ENCODE measurements at places on chromosomes 2 and 18.

- DNase-seq = peak; percentile 40
Observed at GRCh38 chr2:84879584-84880394, 1.1 kb downstream of the TRABD2A start.

DNA sequence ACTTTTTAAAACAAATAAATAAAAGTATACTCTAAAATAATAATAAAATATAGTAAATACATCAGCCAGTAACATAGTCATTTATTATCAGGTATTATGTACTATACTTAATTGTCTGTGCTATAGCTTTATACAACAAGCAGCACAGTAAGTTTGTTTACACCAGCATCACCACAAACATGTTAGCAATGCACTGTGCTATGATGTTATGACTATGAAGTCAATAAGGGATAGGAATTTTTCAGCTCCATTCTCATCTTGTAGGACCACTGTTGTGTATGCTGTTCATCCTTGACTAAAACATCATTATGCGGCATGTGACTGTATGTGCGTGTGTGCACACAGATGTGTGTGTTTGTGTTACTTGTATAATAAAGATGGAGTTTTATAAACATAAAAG lies 137.5 kb downstream of the LYPD6B start:
- DNase-seq = no peak

DNA sequence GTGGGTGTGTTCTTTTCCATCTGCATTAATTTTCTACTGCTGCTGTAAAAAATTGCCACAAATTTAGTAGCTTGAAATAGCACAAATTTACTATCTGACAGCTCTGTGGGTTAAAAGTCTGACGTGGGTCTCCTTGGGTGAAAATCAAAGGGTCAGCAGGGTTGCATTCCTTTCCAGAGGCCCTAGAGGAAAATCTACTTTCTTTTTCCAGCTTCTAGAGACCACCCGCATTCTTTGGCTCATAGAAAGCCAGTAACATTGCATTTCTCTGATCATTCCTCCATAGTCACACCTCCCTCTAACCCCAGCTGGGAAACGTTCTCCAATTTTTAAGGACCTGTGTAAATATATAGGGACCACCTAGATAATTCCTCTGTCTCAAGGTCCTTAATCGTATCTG lies 128.8 kb downstream of the ATL2 start:
- DNase-seq = no peak

GRCh38 chr2:215565897-215566296 lies 130.0 kb upstream of the FN1 start:
- DNase-seq = no peak

GRCh38 chr18:62881509-62882016 lies 166.2 kb downstream of the PHLPP1 start:
- DNase-seq = no peak

DNA sequence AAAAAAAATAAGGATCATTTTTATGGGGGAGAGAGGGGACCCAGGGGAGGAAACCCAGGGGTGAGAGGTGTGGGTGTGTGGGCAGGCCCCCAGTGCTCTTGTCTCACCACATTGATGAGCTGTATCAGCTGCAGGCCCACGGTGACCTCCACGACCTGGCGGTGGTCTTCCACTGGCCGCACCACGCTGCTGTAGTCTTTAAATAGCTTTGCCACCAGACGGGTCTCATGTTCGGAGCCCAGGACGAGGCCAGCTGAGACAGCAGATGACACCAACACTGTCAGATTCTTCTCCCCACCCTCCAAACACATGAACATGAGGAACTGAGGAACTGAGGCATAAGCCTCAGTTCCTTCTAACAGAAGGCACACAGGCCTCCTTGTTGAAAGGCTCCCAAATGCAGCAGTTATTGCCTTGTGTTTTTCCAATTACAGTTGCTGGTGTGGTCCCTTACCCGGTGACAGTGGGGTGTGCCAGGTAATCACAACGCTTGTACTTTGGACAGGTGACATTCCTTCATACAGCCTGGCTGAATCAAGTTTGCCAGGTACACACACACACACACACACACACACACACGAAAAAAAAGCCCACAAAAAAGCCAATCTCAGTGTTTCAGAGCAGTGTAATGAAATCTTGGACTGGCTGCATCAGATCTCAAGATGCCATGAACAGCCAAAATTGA lies 4.7 kb downstream of the CHRNA1 start:
- no peak for DNase-seq

DNA sequence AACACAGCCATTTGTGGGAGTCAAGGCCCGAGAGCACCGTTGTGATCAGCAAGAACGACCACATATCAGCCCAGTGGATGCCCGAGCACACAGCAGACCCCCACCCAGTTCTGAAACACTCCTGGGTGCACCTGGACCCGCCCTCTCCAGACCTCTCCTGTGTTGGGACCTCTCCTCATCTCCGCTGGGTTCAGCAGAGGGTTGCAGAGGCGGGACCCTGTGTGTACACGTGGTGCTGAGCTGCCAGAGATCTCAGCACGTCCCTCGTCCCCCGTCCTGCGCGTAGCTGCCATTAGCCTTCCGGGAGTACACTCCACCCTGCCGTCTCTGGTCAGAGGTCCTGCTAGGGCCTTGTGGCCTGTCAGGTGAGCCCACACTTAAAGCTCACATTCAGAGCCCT lies 51.7 kb downstream of the ADI1 start:
- DNase-seq = no peak

GRCh38 chr2:177646791-177647190 lies 254.2 kb downstream of the AGPS start:
- no peak for DNase-seq

GRCh38 chr2:96882230-96882629 lies 12.3 kb upstream of the SEMA4C start:
- DNase-seq = no peak

DNA sequence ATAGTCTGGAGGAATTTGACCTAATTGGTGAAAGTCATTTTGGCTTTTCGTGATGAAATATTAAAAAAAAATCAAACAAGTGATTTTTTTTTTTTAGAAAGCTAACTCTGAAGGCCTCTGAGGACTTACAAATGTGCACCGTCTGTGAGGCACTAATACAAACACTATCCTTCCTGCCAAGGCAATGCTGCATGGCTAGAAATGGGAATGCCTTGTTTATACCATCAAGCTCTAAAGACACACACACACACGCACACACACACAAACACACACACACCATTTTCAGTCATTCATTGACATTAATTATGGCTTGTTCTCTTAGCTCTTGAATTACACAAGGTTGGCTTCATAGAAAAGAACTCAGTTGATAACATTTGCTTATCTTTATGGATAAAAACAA lies 1242.0 kb upstream of the ACVR2A start:
- no peak for DNase-seq

GRCh38 chr2:6234702-6235101 lies 542.5 kb downstream of the SOX11 start:
- no peak for DNase-seq

- no peak for DNase-seq
Observed at GRCh38 chr2:43852196-43852730, 13.5 kb downstream of the ABCG8 start.

GRCh38 chr18:3605954-3606443 lies 156.0 kb downstream of the TGIF1 start:
- no peak for DNase-seq

DNA sequence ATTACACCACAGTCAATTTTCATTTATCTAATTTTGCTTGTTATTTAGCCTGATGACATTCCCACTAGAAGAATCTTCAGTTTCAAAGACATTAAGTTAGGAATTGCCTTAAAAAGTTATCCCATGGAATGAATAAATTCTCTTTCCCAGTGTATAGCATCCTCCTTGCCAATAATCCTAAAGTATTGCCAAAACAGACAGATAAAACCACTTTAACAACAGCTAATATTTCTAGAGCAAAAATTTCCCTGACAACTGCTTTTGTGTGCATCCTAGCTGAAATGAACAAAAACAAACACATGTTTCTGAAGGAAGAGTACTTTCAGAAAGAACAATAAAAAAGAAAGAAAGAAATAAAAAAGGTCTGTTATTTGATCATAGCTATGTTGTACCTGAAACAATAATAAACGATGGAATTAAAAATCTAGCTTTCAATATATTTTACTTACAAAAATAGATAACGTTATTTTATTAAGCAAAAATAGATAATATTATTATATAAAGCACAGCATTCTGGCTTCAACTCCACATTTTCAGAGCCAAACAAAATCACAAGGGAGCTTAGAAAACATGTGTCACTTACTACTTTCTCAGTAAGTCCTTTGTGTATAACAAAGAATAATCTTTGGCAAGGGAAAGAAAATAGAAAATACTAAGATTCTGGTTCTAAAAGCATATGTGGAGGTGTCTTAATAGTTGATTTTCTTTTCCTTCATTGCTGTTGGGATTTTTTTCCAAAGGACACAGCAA lies 939.0 kb upstream of the CRIM1 start:
- no peak for DNase-seq

DNA sequence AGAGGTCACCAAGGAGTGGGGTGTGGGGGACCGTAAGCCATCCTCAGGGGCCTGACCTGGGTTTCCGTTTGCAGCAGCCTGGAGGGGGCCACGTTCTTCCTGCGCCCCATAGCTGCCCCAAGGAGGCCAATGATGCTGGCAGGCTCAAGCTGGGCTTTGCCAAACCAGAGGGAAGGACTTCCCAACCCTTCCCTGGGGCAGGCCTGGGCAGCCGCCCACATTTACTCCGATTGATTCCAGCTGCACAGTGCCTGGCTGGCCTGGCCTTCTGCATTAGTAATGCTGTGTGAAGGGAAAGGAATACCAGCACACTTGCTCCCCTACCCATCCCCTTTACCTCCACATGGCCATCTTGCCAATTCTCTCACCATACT lies 360.6 kb upstream of the SLC14A2 start:
- no peak for DNase-seq

GRCh38 chr2:71934320-71934593 lies 213.4 kb downstream of the CYP26B1 start:
- DNase-seq = no peak

- no peak for DNase-seq
Observed at GRCh38 chr2:189046320-189046719, 72.1 kb downstream of the COL3A1 start.

GRCh38 chr2:198700319-198700718 lies 757.4 kb downstream of the SATB2 start:
- no peak for DNase-seq

GRCh38 chr2:153871231-153872221 lies at the start of gene GALNT13:
TSS of gene GALNT13 (plus strand) at chr2:153871922.
- no peak for DNase-seq

GRCh38 chr2:31033032-31033431 lies 105.2 kb downstream of the GALNT14 start:
- no peak for DNase-seq

GRCh38 chr2:74845217-74845751 lies 11.4 kb downstream of the HK2 start:
- DNase-seq = peak; percentile 22

GRCh38 chr2:30026091-30027055 lies 105.0 kb upstream of the ALK start:
- no peak for DNase-seq

- no peak for DNase-seq
Observed at GRCh38 chr2:191165176-191165643, 14.4 kb upstream of the STAT4 start.

GRCh38 chr18:60894254-60894945 lies 438.8 kb upstream of the CDH20 start:
- no peak for DNase-seq

GRCh38 chr18:54080858-54081257 lies 143.6 kb downstream of the MBD2 start:
- DNase-seq = no peak
